A673 (cell line): ENCODE measurements at places on chromosomes 7 and 10. TPM values are rescaled to one million over a fixed set of nuclear protein-coding genes. Genes with fewer than 3 reads are reported as not detected.

The FFAR4 gene
- not detected in 2 replicates for total RNA-seq

The GPR37 gene
- total RNA-seq: 0.42 and 0.67 TPM in 2 replicates

The OR2A5 gene
- total RNA-seq: not detected in 2 replicates

The KCNK18 gene
- 0.43 and 0.44 TPM in 2 replicates for total RNA-seq

The FXYD4 gene
- not detected in 2 replicates for total RNA-seq

The C7orf57 gene
- not detected in 2 replicates for total RNA-seq

The EXOC6 gene
- total RNA-seq: 32.6 and 35.0 TPM in 2 replicates

The TAC1 gene
- total RNA-seq: 0.76 and 1.1 TPM in 2 replicates

The LIPJ gene
- total RNA-seq: 0.11 TPM in 1 of 2 replicates, not detected in the other

The ZNF722 gene
- total RNA-seq: not detected in 2 replicates
